Stimulated activated CD8-positive, alpha-beta memory T cell treated with anti-CD3 and anti-CD28 coated beads, Interleukin-15, amount 100 ng/mL, for 24 hours (primary cell): ENCODE measurements at places on chromosomes 2 and 18.
A peak's percentile ranks its signal among the peaks of the same experiment; 100 is the strongest.

DNA sequence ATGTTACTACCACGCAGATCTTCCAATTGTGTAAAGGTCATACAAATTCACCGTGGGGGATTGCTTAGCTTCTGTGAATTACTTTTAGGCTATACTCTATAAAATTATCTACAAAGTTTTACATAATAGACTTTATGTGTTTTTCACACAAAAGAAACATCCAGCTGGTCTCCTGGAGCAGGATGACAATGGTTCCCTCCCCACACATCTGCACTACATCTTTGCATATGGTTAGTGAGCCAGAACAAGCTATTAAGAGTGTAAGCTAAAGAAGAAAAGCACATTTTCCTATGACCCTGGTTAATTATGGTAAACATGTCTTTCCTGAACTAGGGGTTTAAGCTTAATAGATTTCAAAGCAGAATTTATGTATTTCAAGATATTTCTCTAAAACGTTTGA lies 295.1 kb downstream of the ASXL3 start:
- DNase-seq, result no peak

- DNase-seq, result no peak
Measured at GRCh38 chr2:145760781-145761649, 1241.1 kb upstream of the ZEB2 start.

DNA sequence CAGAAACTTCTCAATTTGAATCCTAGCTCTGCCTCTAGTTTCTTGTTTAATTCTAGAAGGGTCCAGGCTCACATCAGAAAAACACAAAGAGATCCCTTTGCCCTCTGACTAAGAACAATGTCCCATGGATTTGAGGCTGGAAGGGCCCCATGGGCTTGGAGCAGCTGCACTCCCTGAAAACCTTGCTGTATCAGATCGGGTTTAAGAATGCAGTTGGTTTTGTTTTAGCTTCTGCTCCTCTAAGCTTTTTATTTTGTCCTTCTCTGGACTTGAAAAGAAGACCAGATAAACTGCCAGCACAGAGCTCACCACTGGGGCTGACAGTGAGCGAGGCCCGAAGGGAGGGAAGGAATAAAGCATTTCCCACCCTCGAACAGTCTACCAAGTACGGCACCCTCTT lies 69.2 kb upstream of the WIPF1 start:
- DNase-seq, result no peak

- no peak for DNase-seq
Measured at GRCh38 chr18:44729631-44730101, 49.0 kb downstream of the SETBP1 start.

- no peak for DNase-seq
Measured at GRCh38 chr2:37583867-37584266, 87.6 kb downstream of the CDC42EP3 start.

DNA sequence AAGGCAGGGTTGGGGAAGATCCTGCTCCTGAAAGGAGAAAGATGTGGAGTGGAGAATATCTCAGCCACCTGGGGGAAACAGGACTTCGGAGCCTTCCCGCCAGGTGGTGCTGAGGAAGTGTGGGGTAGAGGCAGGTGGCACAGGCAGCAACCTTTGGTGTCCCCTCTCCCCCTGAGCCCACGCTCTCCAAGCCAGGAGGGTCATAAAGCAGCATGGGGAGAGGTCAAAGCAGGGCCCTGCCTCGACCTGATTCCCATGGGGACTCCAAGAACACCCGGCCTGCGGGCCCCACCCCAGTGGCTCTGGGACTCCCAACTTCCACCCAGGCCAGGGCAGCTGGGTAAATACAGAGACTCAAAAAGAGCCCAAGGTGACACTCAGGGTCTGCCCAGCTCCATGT lies 54.3 kb upstream of the SLC66A3 start:
- DNase-seq, result no peak

DNA sequence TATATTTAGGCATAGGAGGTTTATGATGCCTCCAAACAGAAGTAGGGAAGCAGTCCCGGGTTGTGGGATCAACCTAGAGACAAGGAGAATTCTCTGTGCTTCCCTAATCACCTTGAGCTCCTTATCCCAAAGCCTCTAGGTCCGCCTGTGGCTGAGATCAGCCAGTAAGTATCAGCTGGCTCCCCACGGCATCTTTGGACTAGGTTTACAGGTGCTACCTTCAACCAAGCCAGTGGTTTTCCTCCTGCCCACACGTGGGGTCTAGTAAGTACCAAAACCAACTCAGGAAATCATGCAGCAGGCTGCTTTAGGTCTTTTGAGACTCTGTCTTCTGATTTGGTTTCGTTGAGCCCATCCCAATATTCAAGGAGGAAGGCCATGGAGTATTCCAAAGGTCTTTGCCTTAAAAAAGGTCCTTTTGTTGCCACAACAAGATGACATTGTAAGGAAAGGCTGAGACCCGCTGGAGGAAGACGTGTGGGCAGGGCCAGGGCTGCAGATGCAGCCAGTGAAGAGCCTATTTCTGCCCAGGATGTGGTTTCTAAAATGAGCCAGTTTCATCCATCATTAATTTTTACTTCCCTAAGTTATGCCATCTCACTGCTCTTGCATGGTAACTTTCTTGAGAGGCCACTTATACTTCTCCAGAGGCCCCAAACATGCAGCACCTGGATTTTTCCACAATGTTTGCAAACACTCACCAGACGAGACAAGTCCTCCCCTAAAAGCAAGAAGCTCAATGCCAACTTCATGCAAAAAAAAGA lies 248.7 kb downstream of the RNF152 start:
- no peak for DNase-seq

- no peak for DNase-seq
Measured at GRCh38 chr2:96533292-96534073, 3.1 kb upstream of the ARID5A start.

- no peak for DNase-seq
Measured at GRCh38 chr2:106296182-106296815, 102.2 kb upstream of the UXS1 start.

DNA sequence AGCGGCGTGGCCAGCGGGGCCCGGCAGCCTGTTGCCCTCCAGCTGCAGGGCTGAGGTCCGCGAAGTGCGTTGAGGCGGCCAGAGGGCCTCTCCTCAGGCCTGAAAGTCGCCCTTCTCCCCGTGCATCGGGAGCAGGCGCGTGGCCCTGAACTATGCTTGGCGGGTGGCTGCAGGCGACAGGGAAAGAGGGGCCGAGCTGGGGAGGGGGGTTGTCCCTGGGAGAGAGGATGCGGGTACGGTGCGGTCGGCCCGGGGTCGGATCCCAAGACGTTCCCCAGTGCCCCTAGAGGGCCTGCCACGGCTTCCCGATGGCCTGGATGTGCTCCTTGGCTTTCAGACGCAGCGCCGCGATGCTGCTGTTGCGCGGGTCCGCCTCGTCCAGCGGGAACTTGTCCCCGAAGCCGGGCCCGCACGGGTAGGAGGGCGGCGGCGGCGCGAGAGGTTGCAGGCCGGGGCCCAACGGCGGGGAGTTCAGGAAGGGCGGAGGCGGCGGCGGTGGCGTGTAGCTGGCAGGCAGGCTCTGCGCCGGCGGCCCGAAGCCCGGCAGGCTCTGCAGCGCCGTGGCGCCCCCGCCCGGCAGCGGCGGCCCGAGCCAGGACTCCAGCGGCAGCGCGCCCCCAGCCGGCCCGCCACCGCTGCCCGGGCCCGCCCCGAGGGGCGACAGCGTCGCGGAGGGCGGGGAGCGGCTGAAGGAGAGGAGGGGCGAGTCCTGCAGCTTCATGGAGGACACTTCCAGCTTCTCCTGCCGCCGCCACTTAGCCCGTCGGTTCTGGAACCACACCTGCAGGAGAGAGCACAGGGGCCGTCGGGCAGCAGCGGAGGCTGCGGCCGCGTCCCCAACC lies 4.3 kb downstream of the RAX start:
- no peak for DNase-seq

GRCh38 chr18:30639361-30639760 lies 403.2 kb downstream of the DSC3 start:
- no peak for DNase-seq

DNA sequence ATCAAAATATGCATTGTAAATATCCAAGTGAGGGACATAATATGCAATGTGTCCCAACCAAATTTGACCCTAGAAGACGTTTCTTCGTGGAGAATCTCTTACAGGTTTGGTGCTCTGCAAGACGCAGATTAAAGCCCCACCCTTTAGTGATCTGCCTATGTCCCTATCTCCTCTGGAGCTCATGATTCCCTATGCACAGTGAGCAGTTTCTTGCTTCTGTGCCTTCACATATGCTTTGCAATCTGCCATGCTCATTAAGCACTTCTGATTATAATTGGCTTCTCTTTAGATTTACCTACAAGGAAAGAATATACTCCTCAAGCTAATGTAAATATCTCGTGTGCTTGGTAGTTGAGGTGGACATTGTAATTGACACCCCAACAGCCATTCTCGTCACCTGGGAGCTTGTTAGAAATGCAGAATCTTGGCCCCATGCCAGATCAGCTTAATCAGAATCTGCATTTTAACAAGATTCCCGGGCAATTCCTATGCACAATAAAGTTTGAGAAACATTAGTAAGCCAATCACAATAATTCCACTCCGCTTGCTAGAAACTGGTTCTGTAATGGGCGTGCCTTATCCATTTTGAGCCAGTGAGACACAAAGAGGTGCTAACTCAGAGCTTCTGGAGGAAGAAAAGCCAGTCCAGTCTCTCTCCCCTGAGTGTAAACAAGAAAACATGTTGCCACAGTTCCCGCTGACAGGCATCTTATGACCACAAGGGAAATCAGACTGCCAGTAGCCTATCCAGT lies 2.8 kb upstream of the PUM2 start:
- DNase-seq, result no peak

DNA sequence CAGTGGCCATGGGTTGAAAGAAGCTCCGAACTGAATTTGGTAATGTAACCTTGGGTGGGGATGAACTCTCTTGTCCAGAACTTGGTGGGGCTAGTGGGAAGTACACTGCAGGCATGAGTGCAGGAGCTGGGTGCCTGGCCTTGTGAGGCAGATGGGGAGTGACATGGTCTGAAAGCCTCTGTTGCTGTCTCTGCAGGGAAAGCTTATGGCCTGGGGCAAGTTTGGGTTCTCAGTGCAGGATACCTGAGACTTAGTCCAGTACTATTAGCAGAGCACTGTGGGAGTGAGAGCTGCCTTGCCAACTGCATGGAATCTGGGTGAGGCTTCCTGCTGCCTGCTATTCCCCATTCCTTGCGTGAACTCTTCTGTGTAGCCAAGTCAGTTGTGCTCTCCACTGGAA lies 1620.9 kb upstream of the NXPH2 start:
- no peak for DNase-seq

- DNase-seq, result no peak
Measured at GRCh38 chr2:8627692-8628085, 54.2 kb upstream of the ID2 start.

DNA sequence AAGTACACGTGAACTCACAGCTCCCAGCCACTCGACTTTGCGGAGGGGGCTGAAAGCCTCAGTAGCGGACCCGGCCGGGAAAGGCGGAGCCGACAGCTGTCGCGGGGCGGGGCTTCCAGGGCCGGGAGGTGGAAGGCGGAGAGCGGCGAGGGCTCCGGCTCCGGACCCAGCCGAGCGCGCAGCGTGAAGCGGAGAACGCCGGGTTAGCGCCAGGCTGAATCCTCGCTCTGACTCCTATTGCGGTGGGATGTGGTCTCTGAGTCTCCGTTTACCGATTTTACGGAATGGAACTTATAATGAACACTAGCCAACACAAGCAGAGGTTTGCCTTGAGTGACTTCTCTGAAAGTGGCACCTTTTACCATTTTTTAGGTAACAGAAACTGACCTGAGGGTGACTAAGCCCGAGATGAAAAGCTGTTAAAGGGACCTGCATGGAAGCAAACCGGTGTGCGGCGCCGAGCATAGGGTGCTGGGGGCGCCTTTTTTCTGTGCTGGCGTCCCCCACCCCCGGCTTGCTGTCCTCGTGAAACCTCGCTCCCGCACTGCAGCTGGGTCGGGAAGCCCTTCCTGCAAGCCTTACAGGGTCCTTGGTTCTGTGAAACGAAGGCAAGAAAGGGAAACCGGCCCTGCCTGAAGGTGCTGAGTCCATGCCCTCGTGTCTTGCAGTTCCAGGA lies 72.9 kb downstream of the EN1 start:
- DNase-seq, result peak; percentile 1

- peak; percentile 22 for DNase-seq
Measured at GRCh38 chr18:48007955-48008701, 77.7 kb upstream of the SMAD2 start.

DNA sequence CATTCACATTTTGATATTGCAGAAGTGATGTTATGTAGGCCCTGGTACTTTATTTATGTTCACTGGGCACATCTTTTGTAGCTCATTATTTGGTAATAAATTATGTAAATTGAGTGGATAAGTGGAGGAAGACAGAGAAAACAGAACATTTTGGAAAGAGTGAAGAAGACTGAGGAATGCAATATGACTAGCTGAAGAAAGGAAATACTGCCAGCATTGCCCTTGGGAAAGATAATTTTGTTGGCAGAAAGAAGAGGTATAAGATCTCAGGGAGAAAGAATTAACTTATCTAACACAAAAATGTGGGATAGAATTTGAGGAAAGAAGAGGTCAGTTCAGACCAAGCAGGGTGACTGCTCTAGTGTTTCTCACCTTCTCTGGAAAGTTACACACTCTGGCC lies 118.8 kb downstream of the TTC27 start:
- no peak for DNase-seq

DNA sequence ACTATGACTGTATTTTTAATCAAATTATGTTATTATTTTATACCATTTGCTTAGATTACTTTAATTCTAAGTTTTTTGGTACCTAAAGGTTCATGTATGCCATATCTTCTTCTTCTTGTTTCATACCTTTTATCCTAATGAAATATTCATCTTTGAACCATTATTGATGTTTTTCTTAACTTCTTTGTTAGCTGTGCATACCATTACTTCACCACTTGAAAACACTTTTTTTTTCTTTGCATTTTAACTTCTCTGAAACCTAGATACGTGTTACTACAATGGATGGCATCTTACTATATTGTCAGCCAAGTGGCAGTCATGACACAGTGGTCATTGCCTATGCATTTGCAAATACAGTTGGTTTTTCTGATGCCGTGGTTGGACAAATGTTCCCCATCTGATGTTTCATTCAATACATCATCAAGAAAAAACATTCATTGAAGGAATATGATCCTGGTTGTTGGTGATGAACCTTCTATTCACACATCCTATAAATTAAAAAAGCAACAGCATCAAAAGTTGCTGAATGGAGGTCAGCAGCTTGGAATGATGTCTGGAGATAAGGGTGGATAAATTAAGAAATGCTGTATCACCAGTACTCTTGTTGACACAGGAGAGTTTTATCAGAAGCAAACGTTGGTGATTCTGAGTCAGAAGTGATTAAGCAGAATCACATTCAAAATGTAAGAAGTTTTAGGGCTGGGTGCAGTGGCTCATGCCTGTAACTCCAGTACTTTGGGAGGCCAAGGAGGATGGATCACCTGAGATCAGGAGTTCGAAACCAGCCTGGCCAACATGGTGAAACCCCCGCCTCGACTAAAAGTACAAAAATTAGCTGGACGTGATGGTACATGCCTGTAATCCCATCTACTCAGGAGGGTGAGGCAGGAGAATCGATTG lies 7.4 kb downstream of the IL36A start:
- DNase-seq, result no peak

DNA sequence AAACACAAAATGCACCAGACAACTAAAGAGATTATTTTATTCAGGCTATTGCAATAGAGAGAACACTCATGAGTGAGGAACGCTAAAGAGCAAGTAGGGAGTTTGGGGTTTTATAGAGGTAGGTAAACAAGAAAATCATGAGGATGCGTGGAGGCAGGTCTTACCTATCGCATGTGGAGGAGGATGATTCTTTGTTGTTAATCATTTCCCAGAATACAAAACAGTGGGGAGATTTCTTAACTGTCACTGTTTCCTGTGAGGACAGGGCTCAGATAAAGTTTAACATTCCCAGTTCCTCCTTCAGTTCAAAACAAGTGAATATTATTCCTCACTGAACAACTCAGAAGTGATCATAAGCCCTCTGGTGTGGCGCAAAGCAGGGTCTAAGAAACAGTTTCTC lies 156.1 kb upstream of the MGAT5 start:
- DNase-seq, result no peak

- no peak for DNase-seq
Measured at GRCh38 chr2:68425503-68425902, 41.6 kb downstream of the FBXO48 start.
